ENCODE measurements at places on chromosomes 13 and 19.

DNA sequence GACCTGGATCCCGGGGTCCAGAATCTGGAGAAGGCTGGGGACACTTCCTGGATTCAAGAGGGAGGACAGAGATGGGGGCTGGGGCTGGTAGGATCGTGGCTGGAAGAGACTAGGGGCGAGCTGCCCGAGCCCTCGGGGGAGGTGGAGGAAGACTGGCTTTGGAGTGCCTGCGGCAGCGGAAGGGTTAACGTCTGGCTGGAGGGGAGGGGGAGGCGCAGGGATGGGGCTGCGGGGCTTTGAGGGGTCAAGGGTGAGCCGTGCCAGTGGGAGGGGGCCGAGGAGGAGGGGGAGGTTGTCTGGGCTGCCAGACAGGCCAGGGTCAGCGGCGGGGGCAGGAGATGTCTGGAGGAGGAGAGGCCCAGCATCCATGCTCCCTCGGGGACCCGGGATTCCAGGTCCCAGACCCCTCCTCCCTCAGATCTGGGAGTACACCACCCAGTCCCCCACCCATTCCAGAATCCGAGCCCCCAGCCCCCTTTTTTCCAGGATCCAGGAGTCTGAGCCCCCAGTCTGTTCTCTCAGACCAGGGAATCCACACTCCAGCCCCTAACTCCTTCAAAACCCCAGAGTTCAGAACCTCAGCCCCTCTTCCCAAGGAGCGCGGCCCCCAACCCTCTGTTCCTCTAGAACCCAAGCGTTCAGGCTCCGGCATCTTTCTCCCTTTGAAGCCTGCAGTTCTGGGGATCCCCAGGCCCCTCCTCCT lies 3.2 kb upstream of the SPACA6 start:
- no peak for DNase-seq

GRCh38 chr19:40367577-40368434 lies 19.3 kb downstream of the PLD3 start:
- DNase-seq, result no peak

GRCh38 chr13:48302871-48303358 lies 636 bp upstream of the RB1 start:
- DNase-seq, result peak; percentile 58

DNA sequence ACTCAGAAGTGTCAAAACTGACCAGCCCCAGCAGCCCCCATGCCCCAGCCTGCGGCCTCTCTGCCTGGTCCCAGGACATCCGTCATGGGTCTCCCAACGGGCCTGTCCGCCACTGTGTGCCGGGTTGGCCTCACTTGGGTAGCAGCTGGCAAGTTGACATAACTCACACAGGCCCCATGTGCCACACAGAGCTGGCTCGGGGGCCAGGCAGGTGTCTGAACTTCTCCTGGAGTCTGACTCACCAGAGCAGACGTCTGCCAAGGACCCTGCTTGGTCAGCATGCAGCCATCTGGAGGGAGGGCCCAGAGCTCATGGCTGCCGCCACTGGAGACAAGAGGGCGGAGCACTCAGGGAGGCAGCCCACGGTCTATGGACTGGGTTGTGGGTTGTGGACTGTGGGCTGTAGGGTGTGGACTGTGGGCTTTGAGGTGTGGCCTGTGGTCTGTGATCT lies 32.0 kb upstream of the TMEM255B start:
- DNase-seq, result no peak

DNA sequence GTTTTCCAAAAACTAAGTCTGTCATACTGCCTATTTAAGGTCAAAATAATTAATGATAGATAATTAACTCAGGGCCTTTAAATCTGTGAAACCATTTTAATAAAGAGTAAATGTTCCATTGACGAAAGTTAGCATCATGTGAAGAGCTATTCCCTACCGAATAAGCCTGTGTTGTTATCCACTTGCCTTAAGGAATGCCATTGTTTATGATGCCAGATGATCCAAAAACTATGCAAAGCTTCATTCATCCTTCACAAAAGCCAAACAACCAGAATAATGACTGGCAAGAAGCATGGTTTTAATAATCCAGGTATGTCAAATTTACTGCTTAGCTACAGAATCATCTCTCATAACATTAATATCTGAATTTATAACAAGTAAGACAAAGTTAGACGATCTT lies 6.5 kb upstream of the GPC6 start:
- DNase-seq, result no peak

DNA sequence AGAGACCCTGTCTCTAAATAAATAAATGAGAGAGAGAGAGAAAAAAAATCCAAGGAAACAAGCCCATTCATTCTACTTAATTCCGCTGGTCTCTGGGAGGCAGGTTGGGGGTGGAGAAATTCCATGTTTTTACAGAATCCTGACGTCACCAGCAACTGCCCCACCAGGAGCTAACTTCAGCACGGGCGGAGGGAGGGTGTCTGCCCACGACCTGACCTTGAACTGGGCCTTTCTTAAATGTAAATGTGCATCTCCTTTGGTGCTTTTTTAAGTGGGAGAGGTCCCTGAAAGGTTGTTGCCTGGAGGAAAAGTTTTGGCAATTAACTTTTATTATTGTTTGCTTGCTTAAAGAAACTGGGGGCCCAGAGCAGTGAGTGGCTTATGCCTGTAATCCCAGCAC lies 15.5 kb downstream of the KLF2 start:
- DNase-seq, result no peak

- DNase-seq, result no peak
Measured at GRCh38 chr13:95275322-95276036, 25.8 kb downstream of the ABCC4 start.

DNA sequence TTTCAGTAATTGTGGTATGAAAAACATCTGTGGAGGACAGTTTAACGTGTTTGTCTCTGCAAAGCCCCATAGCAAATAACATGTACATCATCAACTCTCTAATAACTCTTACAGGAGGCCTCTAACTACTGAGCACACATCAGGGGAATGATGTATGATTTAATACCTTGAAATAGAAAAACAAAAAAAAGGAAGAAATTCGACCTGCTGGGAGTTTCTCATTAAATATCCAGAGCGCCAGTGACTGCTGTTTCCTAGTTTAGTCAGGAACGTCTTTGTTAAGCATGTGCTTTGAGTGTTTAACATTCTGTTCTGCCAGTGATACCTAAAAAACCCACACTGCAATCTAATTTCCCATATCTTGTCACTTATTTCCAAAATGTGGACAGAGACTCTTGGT lies 235.4 kb downstream of the PCDH20 start:
- DNase-seq, result no peak

GRCh38 chr13:83980331-83980730 lies 98.1 kb upstream of the SLITRK1 start:
- no peak for DNase-seq
